AG09309 (cell line): ENCODE measurements at places on chromosomes 4 and X.

DNA sequence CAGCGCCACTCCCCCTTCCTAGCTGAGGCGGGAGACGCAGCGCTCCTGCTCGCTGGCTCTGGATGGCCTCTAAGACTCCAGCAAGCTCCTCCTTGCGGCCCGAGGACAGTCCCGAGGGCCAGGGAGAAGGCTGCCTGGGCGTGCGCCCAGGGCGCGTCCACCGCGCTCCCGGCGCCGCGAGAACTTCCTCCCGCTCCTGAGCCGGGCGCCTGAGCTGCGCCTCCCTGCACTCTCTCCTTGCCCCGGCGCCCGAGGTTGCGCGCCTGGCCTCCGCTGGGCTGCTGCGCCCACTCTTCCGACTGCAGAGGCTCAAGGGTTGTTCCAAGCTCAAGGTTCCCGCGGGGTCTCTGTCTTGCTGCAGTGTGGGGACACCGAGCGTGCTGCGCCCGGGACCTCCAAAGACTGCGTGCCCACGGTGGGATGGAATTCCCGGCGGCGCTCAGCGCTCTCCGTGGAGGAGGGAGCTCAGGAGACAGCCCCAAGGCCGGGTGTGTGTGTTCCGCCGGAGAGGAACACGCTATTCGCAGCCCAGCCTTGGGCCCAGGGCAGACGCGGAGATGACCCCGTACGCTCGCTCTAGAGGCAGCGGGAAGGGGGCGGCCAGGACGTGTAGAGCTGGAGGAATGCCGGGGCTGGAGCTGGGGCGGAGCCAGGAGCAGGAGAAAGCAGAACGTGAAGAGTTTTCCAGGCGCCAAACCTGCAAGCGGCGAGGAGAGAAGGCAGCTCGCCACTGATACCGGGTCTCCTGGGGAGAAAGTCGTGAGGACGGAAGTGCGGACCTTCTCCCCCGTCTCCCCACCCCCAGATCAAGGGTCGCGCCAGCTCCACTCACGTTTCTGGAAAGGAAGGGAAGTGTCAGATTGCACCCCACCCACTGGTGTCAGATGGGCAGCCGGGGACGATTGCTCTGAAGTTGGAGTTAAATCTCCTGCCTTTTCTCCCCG is at the start of gene ARHGAP6:
Gene ARHGAP6, minus strand, starts transcription at position 753 of the 944 bp plus-strand sequence. CDS start 1,092 bp downstream, outside the sequence.
- DNase-seq: no peak

GRCh38 chrX:21632027-21632426 is 26.1 kb downstream of the KLHL34 start:
- no peak for DNase-seq

GRCh38 chr4:67035986-67036385 is 509.3 kb downstream of the CENPC start:
- DNase-seq: no peak

DNA sequence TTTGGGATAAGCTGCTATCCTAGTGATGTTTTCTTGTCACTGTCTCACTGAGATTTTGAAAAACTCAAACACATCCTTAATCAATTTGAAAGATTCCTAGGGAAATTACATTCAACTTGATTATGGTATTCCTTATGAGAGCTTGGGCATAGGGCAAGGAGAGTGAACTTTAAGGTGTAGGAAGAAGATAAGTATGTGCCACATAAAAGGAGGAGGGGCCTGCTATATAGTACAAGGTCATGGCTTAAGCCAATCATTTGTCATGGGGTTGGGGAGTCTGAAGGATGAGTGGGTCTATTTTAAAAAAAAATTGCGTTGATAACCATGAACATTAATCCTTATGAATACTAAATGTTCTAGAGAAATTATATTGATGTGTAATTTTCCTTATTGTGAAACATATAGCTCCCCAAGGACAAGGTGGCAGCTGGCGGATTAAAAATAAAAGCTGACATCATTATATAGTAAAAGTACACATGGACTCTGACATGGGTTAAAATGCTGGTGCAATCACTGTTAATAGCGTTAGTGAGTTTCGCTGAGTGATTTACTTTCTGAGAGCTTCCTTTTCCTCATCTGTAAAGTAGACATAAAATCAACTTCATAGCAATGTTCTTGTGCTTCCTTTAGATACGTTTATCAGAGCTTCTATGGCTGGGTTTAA is 17.4 kb downstream of the GALNT7 start:
- no peak for DNase-seq

DNA sequence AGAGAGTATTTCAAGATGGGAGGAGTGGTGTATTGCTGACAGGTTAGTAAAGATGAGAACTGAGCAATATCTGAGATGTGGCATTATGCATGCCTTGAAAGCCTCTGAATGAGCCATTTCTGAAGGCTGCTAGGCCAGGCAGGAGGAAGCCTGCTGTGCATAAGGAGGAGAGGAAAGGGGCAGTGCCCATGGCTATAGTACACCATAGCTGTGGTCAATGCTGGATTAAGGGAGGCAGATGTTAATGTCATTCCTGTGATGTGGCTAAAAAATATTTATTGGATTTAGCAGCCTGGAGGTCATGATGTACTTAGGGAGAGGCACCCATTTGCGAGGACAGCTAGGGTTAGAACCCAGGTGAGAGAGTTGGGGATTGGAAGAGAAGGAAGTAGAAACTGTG is 130.0 kb upstream of the LNX1 start:
- no peak for DNase-seq

DNA sequence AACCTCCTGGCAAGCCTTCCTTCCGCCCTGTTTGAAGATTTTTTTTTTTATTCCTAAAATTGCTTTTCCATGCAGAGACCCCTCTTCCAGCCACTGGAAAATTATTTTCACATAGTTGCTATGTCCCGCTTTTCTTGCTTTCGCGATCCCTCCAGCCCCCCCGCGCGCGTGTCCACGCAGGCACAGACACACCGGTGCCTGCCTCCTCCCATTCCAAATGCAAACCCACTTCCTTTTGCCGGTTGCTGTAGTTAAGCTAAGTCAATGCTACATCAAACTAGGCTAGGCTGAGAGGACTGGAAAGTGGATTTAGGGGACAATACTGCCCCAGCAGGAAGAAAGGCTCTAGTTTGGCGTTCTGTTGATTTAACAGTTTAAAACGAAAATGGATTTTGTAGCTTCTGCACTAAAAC is 111.0 kb downstream of the DHX15 start:
- DNase-seq: no peak
